ENCODE measurements at places on chromosomes 4 and X.

- DNase-seq = no peak
Measured at GRCh38 chr4:20462426-20463175, 210.9 kb downstream of the SLIT2 start.

GRCh38 chrX:104618106-104618895 is 52.3 kb downstream of the IL1RAPL2 start:
- no peak for DNase-seq

GRCh38 chr4:168725930-168726329 is 229.1 kb downstream of the PALLD start:
- DNase-seq = no peak

GRCh38 chr4:3415471-3416141 is 26.2 kb upstream of the HGFAC start:
- DNase-seq = no peak

- DNase-seq = no peak
Measured at GRCh38 chr4:44927399-44928380, 201.3 kb upstream of the GNPDA2 start.

GRCh38 chrX:136258951-136259350 is 7.8 kb upstream of the MAP7D3 start:
- DNase-seq = no peak

DNA sequence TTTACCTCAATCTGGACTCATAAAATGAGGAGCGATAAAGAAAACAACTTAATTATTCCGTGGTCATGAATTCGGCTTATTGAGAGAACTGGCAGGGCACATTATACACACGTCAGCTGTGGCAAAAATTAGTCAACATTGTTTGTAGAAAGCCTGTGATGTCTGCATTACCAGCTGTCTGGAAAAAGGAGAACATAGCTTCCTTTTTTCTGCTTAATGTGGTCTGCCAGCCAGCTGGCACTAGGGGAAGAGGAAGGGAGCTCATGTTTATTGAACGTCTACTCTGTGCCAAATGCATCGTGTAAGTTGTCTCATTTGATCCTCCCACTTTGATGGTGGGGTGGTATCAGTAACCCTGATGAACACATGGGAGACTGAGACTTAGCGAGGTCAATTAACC is 367.6 kb downstream of the ARHGAP24 start:
- no peak for DNase-seq

- no peak for DNase-seq
Measured at GRCh38 chrX:74492720-74493201, 71.5 kb downstream of the SLC16A2 start.

DNA sequence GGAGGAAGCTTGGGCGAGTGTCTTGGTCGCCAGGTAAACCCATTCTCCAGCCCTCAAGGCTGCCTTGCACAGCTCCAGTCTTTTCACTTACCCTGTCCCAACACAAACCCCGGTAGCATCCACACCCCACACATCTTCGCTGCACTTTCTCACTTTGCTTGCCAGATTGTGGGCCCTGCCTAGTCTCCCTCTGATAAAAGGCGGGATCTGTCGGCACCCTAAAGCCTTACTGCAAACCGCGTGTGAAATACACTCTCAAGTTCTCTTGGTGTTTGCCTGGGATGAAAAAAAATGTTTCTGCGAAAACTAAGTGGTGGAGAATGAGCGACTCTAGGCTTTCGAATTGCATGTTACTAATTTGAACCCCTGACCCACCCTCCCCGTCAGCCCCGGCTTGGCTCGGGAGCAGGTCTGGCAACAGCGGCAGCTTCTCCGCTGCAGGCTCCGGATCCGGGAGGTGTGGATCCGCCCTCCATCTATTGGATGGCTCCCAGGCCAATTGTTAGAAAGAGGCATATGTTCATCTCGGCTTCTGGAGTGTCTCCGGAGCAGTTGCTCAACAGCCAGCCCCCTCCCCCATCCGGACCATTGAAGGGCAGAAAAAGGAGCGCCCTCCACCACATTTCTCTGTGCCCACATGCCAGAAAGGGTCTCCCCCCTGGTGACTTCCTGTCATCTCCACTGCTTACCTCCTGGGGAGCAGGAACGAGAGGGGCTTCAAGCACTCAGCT is 3.0 kb upstream of the CITED1 start:
- peak; percentile 9 for DNase-seq

GRCh38 chrX:46589977-46590723 is 16.6 kb downstream of the CHST7 start:
- DNase-seq = no peak

GRCh38 chrX:38151441-38151840 is 69.2 kb downstream of the SRPX start:
- DNase-seq = no peak

GRCh38 chrX:13093529-13094140 is 49.2 kb upstream of the FAM9C start:
- DNase-seq = no peak

GRCh38 chr4:183390374-183390773 is 54.1 kb upstream of the CDKN2AIP start:
- no peak for DNase-seq

DNA sequence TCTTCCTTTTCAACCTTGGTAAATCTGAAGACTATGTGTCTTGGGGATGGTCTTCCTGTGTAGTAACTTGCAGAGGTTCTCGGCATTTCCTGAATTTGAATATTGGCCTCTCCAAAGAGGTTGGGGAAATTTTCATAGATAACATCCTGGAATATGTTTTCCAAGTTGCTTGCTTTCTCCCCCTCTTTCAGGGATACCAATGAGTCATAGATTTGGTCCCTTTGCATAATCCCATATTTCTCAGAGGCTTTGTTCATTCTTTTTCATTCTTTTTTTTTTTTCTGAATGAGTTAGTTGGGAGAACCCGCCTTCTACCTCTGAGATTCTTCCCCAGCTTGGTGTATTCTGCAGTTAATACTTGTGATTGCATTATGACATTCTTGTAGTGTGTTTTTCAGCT is 549.2 kb upstream of the AMOT start:
- no peak for DNase-seq

DNA sequence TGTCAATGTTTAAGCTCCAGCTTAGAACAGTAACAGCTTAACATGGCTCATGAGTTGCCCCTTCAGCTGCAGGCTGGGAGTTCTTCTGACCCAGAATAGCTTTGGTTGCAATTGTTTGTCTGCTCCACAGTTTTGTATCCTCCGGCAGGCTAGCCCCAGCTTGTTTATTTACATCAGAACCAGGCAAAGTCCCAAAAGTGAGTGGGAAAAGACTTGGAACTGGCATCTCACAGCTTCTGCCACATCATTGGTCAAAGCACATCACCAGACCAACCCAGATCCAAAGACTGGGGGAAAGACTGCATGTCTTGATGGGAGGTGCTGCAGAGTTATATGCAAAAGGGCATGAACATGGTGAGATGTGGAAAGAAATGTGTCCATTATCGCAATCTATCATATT is 231.2 kb upstream of the CPEB2 start:
- DNase-seq = no peak

GRCh38 chr4:32191961-32192360 is 1471.8 kb downstream of the PCDH7 start:
- no peak for DNase-seq

DNA sequence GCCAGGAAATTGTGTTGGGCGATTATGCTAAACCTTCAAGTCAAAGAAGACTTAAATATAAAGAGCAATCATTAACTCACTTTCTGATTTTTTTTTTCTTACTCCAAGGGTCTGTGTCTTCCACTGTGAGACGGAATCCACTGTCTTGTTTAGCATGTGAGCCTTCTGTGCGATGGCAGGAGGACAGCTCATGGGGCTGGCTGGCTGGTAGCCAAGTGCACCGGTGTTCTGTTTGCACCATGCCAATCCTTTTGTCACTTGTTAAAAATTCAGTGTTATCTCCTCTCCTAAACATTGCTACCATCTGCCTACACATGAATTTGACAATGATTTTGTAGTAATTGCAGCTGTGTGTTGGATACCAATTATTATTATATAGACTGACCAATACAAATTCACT is 1056.3 kb upstream of the IGFBP7 start:
- DNase-seq = no peak

DNA sequence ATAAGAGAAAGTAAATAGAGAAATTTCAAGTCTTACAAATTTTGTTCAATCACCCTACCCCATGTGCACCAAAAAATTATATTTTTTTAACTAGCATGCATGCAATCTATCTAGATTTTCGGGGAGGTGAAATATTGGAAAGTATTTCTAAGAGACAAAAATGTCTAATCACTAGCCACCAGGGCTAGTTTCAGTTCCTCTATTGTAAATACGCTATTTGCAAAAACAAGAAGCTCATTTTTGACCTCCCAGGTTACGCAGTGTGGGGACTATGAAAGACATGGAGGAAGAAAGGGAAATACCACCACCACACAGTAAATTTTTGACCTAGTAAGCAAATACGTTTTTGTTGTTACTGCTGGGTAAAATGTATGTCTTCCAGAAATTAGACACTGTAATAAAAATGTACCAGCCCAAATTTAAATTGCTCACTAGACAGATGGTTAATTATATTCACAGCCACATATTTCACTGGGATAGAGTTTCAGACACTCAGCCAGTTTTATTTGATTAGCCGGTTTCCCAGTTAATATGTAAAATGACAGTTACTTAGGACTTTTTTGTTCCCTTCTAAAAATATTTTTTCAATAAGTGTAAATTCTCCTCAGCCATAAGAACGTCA is 2.2 kb downstream of the NEXMIF start:
- DNase-seq = no peak

DNA sequence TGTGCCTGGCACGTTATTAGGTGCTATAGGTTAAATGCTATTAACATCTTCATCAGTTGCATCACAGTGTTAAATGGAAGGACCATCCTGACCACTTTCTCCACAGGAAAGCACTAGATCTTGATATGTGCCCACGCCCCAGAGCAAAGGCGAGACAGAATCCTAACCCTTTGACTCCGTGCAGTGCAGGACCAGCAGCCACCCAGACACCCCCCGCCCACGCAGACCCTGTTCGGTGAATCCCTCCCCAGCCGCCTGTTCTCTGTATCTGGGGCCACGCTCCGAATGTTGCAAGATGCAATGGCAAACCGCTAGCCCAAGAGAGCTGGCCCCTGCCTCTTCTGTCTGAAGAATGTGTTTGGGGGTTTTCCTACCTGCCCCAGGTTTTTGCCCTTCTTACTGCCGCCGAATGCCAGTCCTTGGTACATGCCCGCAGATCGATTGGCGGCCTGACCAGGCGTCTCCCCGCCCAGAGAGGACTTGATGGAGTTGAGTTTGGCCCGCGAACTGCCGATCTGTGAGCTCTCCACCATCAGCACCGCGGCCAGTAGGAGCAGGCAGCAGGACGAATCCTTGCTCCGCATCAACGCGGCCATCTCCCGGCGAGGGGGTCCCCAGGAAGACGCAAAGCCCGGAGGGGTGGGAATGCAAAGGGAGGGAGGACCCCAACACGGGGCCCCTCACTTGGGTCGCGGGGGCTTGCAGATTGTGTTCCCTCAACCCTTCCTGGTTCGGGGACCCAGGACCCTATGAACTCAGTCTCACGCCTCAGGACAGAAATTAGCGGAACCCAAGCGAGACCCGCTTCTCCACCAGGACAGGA is 906 bp downstream of the DKK2 start:
- DNase-seq = no peak

DNA sequence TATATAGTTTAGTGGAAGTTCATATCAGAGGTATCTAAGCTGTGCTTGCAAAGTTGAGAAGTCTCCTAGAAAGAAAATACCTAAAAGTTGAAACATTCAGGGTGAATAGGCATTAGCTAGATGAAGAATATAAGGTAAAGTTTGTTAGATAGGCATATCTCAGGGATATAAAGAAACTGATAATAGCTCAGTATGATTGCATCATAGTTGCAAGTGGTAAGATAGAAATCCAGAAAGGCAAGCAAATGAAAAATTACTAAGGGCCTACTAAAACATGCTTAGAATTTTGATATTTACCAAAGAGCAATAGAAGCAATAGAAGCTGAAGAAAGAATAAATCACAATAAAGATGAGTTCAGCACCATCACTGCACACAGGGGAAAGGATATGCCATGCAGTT is 610.0 kb upstream of the ADGRL3 start:
- DNase-seq = no peak

GRCh38 chrX:147741776-147742175 is 169.9 kb upstream of the FMR1 start:
- DNase-seq = no peak

DNA sequence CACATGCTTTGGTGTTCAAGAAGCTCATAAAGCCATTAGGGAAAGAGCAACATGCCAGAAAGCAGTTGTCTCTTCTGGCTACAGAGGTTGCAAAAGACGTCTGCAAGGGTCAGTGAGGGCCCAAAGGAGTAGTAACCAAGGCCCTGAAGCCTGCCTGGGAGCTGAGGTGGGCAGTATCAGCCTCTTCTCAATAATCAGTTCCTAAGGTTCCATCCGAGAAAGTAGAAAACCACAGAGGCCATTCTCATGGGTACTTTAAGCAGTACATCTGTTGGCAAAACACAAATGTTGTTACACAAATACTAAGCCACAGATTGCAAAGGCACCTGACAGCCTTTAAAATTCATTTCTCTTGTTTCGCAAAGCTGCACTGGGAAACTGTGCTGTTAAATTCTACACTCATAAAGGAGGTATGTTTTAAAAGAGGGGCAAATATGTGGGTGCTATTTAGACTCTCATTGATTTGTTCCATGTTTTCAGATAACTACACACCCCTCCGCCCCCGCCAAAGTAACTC is 37.7 kb downstream of the MECP2 start:
- no peak for DNase-seq

- DNase-seq = no peak
Measured at GRCh38 chr4:4284827-4285618, 4.9 kb downstream of the LYAR start.

- no peak for DNase-seq
Measured at GRCh38 chr4:159284733-159285132, 181.9 kb downstream of the RAPGEF2 start.

GRCh38 chrX:16986169-16986568 is 39.7 kb downstream of the REPS2 start:
- no peak for DNase-seq

DNA sequence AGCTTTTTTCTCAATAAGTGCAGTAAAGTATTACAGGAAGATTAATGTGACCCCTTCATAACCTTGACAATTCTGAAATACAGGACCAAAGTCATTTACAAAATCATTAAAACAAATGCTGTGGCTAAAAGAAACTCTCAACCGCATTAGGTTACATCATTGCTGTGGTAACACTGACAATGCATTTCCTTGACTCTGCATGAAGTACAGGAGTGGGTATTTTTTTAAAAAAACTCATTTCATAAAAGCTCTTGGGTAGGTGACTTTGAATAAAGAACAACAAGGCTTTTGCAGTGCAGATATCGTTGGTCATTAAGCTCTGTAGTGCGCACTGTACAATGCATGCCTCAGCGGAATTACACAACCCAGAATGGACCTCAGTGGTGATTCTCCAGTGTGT is 23.4 kb upstream of the XK start:
- no peak for DNase-seq

- DNase-seq = no peak
Measured at GRCh38 chrX:130055103-130055502, 55.2 kb downstream of the ELF4 start.

GRCh38 chr4:141899541-141899940 is 263.2 kb downstream of the IL15 start:
- no peak for DNase-seq

DNA sequence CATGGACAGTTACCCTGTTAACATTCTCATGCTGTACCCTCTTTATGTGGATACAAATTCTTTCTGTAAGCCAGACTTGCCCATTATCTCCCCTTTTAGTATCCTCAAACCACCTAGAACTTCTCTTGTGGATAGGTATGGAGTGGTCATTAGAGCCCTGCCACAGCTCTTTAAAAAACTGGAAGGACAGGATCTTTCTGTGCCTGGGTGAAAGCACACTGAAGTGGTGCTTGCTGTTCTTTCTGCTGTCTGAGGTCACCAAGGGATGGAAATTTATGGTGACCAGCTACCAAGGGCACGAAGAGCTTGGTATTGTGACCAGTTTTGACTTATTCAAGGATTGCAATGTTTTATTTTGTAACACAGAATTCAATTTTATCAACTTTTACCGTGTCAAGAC is 344.2 kb downstream of the CBLL2 start:
- DNase-seq = no peak

Data from T-helper 17 cell (primary cell).